ENCODE measurements at places on chromosomes 6 and 20. TPM values are rescaled to one million over a fixed set of nuclear protein-coding genes. Genes with fewer than 3 reads are reported as not detected.

DNA sequence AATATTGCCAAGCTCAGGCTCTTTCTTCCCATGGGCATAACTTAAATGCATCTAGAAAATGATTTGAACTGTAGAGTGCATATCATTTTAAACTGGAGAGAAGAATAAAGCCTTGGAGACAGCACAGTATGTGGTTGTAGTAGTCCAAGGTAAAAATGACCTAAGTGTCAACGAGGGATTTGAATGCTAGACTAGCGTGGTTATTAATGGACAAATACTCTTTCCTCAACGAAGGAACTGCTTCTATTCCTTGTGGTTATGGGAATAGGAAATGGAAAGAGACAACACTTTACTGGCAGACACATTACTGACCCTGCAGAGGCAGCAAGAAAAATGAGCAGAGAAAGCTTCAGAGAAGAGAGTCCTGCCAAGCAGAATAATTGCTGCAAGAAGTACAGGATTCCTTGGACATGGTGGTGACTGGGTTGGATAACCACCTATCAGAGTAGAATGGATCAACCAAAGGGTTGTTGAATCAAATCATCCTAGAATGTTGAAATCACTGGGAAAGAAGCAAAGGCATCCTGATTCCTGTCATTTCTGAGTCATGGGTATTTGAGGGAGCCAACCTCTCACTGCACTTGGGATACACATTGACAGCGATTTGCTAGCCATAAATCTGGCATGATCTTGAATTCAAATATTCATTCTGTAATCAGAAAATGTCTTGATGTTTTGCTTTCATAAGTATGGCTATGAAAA, 258.1 kb upstream of the EPHA7 start:
- DNase-seq = no peak

DNA sequence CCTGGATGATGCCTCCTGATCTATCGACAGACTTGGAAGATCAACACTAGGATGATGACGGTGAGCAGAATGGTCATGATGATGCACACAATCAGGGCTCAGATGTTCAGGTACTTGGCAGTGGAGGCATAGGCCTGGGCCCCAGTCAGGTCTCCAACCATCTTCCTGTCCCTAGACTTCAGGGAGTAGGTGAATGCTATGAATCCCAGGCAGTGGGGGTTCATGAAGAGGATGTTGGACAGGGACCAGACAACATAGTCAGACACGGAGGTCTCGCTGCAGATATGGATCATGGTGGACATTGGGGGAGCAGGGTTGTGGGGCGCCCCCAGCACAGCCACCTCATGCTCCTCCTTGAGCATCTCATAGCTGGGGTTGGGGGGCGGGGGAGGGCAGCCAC, 27.5 kb downstream of the HLA-F start:
- no peak for DNase-seq

DNA sequence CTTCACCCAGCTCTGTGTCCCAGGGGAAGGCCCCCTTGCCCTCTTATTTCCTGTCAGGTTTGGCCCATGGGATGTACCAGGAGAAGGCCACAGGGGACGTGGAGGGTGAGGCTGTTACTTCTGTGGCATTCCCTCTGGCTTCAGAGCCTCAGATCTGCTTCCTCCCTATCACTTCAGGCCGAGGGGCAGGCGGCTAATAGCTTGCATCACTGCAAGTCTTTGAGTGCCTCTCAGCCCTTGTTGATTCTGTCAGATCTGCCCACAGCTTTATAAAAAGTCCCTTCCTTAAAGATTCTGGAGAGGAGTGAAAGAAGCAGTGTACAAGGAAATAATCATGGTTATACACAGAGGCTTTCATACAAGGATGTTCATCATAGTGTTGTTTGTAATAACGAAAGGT, 86.9 kb downstream of the LRFN2 start:
- no peak for DNase-seq

GRCh38 chr6:14228571-14228970, 111.0 kb downstream of the CD83 start:
- DNase-seq = no peak

DNA sequence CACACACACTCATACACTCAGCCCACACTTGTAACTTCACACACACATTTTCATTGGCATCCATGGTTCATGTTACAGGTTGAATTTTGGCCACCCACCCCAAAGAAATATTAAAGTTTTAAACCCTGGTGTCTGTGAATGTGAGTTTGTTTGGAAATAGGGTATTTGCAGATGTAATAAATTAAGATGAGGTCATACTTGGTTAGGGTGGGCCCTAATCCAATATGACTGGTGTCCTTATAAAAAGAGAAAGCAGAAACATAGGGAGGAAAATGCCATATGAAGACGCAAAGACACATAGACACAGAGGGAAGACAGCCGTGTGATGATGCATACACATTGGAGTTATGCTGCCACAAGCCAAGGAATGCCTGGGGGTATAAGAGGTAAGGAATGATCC, 39.7 kb upstream of the HDDC2 start:
- no peak for DNase-seq

DNA sequence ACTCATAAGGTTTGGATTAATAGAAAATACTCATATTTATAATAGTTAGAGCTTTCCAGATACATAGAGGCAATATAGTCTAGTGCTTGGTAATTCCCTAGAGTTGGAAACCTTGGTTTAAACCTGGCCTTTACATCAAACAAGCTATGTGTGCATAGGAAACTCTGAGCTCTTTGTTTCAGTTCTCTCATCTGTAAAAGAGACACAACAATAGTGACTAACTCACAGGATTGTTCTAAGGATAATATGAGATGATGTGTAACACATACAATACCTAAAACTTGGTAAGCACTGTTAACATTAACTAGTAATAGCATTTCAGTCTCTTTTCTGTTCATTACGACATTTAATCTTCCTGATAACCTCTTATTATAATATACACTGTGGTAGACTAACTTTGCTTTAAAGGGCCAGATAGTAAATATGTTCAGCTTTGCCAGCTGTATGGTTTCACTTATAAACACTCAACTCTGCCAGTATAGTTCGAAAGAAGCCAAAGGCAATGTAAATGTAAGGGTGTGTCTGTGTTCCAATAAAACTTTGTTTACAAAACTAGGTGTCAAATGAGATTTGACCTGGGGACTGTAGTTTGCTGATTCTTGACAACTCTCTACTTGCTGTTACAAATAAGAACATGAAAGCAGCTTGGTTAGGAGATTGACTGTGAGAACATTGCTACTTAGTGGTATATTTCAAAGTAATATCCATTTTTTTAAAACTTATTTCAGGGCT, 370.6 kb upstream of the FLRT3 start:
- DNase-seq = no peak

DNA sequence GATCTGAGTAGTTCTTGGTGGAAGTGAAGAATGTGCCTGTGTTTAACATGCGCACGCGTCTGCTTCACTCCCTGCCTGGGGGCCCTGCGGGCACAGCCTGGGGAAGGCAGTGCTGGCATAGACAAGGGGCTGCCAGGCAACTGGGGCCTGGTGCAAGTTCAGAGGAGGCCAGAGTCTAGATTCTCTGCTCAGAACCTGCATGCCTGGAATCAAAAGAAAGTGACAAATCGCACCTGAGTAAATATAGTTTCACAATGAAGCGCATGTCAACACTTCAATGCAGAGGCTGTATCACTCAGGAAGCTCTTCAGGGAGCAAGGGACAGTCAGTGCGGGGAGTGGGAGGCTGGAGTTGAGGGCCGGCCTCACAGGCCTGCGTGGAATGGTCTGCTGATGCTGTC, 24.2 kb upstream of the PPP1R14C start:
- DNase-seq = no peak

DNA sequence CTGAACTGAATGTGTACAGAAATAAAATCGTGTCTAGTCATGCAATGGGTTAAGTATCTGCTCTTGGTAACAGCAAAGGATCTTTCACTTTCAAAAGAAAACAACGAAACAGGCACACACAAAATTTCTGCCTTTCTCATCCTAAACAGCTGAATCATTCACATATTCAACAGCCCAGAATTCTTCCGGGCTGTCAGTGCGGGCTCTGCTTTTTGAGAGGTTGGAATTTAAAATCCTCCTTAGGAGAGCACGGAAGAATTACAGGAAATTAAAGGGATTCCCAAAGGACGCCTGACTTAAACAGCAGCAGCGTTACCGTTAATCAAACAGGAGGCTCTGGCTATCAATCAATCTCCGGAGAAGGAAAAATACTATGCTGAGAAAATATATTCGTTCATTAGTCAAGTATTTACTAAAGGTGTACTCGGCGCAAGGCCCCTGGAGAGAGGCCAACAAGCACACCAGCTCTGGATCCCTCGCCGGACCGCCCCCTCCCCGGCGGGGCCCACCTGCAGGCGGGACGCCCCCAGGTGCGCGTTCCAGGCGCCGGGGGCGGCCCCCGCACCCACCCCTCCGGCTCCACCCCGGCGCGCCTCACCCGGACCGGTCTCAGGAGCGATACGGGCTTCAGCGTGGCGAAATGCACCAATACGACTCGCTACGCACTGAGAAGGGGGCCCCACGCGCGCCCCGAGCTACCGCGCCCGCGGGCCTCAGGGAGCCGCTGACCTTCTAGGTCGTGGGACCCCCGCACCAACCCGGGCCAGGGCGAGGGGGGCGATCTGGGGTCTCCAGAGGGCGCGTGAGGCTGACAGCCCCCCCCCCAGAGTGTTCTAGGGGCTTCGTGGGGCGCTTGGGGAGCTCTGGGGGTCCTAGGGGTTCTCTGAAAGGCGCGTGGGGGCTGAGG, 1.0 kb downstream of the NAPB start:
- DNase-seq = no peak

DNA sequence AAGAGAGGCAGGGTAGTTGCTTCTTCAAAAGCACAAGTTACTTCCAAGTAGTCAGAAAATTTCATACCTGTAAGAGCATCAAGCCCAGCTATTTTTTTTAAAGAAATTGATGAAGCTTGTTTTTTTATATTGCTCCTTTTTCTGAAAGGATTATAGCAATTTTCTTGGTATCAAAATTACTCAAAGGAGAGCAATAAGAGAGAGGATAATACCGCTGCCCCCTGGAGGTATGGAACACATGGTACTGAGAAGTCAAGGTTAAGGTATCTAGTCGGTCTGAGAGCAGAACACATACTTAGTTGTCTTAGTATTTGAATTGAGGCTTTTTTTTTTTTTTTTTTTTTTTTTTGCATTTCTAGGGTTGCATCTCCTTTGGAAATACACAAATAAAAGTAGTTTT, 59.4 kb downstream of the ADGRF5 start:
- DNase-seq = no peak

GRCh38 chr6:33750244-33750991, 3.7 kb upstream of the IP6K3 start:
- no peak for DNase-seq

- DNase-seq = no peak
Observed at GRCh38 chr6:166757232-166758135, 130.4 kb upstream of the RPS6KA2 start.

DNA sequence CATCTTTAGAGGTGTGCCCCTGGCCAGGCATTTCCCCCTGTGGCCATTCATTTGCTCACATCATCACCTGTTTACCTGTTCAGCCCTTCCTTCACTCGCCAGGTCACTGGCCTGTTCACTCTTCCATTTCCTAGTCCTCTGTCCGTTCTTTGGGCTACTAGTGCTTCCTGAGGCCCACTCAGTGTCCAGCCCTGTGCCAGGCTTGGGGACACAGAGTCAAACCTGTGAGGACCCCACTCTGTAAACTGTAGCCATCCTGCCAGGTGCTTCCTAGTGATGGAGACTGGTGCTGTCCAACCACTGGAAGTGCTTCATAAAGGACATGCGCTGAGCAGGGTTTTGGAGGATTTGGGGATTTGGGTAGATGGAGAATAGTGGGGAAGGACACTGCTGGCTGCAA, 3.5 kb downstream of the DLGAP4 start:
- DNase-seq = no peak

GRCh38 chr6:12065321-12066140, 53.4 kb downstream of the HIVEP1 start:
- no peak for DNase-seq

DNA sequence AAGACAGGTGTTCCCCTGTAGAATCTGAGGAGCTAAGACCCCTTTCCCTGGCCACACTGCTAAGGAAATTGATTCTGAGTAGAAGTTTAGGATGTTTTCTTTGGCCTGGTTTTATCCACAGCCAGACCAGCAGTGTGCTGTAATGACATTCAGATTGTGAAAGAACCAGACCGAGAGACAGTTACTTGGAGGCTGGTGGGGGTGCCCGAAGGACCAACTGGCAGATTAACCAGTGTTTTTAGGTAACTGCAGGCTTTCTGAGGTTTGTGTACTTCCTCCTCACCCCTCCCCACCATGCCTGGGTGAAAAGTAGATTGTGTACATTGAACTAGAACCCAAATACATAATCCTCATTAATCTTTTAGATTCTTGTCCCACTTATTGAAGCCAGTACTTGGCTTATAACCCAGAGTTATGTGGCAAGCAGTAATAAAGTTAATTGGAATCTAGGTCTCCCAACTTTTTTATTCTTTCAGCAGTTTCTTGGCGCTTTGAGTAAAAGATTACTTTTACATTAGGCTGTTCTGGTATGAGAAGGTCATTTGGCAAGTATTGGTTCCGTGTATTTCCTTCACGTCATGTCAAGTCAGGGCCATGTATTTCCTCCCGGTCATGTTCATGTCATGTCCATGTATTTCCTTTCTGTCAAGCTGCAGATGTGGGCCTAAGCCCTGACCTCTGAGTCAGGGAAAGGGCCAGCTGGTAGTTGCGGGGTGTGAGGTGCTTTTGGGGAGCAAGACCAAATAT, 93.7 kb downstream of the TCP11 start:
- no peak for DNase-seq

DNA sequence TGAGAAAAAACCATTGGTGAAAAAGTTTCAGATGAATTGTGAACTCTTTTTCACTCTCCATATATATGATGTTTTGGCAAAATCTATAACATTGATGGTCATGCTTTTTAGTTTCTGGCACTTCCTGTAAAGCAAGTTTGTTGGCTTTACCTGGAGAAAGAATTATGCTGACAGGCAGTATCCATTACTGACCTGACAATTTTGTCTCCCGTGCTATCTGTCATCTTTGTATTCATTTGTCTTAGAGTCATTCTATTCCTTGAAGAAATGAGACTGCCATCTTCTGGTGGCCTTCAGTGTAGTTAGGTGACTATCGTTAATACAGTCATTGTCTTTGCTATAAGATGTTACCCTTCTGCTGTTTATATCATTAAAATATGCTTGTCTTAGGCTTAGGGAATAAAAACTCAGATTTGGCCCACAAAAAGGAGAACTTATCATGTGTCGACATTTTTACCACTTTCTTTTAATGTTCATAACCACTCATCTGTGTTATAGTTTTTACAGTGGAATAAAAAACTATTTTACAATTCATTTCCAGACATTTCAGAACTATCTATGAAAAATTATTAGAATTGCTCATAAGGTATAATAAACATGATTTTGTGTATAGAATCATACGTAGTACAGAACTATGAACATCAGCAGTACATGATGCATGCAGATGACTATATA, 707.0 kb downstream of the EPM2A start:
- DNase-seq = peak; percentile 4

DNA sequence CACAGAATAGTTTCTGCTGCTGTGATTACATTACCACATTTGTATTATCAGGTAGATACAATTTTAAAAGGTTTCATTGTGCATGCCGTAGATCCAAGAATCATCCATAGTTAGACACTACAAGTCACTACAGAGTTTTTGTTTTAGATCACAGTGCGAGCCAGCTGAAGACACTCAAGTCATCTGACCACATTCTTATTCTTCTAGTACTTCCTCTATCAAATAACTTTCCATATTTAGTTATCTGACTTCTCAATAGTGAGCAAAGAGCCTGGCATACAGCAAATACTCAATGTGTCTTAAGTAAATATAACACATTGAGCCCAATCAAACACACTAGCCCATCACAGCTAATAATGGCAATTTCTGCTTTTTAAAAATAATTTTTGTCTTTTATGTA, 195.4 kb downstream of the ASCC3 start:
- DNase-seq = no peak

The ANKRD66 gene
- 0.27 TPM for total RNA-seq

The UTRN gene
- 53.7 TPM for total RNA-seq

The KCNQ2 gene
- total RNA-seq = 116 TPM

The MOXD1 gene
- total RNA-seq = 4.5 TPM

The DEFB132 gene
- total RNA-seq = not detected

The BFSP1 gene
- 1.5 TPM for total RNA-seq
